Effector CD4-positive, alpha-beta T cell (primary cell): ENCODE measurements at places on chromosomes 3 and 15.

GRCh38 chr3:160159341-160159740 lies 65.9 kb upstream of the C3orf80 start:
- DNase-seq: no peak

DNA sequence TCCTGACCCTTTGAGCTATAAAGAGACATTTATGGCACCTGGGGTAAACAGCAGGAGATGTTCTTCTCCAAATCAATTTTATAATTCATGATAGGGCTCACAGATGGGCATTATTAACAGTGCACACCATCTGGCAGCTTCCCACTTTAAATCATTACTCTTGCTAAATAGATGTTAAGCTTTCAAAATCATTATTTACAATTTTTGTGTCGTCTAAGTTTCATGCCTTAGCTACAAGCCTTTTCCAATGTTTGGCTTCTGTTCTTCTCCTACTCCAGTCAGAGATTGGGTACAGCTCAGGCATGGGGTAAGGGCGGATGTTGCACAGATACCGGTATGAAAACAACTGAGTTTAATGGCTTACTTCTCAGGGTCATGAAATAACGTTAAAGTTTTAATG lies 120.9 kb upstream of the PFN2 start:
- DNase-seq: no peak

GRCh38 chr3:2873986-2874385 lies 236.2 kb downstream of the IL5RA start:
- no peak for DNase-seq

GRCh38 chr3:116160594-116160993 lies 284.7 kb downstream of the LSAMP start:
- DNase-seq: no peak

DNA sequence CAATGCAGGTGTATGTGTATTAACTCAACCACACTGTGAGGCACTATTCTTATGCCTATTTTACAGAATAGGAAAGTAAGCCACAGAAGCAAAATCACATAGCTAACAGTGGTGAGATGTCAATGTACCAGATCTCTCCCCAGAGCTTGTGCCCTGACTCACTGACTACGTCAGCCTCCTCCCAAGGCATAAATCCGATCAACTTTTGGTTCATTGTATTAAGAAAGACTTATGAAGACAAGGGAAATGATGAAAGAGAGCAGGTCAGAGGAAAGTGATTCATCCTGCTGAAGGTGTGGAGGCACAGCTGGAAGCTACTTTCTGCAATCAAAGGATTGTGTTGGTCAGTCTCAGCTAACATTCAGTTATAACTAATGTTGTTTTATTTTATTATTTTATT lies 33.0 kb upstream of the SV2B start:
- no peak for DNase-seq

DNA sequence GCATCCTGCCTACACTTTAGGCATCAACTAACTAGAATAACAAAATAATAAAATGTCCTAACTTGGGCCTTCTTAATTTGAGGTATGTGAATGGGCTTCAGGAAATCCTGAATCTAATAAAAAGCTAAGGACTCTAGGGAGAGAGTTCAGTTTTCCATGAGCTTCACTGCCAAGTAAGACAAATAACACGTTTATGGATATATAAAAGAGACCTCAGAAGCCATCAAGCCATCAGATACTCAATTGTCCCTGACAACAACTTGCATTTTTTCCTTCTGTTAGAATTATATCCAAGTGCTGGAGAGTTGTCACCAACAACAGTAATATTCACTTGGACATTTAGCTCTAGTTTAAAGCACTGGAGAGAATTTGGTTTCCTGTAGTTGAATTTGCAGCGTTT lies 102.4 kb upstream of the IGSF10 start:
- DNase-seq: no peak
